ENCODE measurements at places on chromosomes 11 and 22.

- no peak for DNase-seq
Observed at GRCh38 chr22:42365111-42365865, 66.9 kb downstream of the NFAM1 start.

- DNase-seq = no peak
Observed at GRCh38 chr22:43483669-43484068, 71.9 kb downstream of the MPPED1 start.

- DNase-seq = no peak
Observed at GRCh38 chr11:120104041-120104565, 33.8 kb downstream of the TRIM29 start.

GRCh38 chr11:94151903-94152677 is 23.4 kb downstream of the PANX1 start:
- DNase-seq = no peak

DNA sequence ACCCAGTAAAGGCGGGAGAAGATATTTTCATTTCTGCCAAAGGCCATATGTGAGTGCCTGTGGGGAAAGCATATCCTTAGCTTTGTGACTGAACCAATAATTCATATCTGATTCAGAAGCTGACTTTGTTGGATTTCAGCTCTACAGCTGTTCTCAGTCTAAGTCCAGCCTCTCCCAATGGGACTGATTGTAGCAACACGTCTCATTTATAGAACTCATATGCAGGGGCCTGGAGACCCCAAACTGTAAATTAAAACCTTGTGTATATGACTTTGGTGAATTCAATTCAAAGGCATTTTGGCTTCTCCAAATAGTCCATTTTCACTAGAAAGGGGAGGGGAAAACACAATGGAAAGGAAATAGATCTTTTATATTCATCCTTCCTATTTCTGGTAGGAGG is 250.4 kb upstream of the SORL1-AS1 start:
- no peak for DNase-seq

- DNase-seq = no peak
Observed at GRCh38 chr11:72576661-72577060, 97.6 kb downstream of the PDE2A start.

DNA sequence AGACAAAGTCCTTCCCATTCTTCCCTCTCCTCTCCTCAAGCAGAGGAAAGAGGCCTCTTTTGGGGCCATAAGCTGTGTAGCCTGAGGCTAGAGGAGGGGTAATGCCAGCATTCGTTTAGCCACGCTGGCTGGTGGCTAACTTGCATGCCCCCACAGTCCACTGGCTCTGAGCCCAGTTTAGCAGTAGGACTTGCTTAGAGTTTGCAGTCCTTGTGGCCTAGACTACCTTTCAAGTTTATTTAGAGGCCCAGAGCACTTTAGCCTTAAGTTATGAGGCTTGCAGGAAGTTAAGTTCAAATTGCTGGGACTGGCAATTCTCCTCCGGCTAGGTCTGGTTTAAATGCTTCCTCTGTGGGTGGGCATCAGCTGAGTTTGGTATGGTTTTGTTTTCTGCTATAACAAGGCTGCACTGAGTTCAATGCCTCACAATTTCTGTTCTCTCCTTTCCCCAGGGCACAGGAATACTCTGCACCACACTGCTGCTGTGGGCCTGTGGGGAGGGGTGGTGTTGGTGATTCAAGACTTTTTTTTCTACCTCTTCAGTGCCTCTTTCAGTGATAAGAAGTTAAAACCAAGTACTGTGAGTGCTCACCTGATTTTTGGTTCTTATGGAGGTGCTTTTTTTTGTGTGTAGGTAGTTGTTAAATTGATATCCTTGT is 281.0 kb upstream of the C11orf87 start:
- DNase-seq = no peak

DNA sequence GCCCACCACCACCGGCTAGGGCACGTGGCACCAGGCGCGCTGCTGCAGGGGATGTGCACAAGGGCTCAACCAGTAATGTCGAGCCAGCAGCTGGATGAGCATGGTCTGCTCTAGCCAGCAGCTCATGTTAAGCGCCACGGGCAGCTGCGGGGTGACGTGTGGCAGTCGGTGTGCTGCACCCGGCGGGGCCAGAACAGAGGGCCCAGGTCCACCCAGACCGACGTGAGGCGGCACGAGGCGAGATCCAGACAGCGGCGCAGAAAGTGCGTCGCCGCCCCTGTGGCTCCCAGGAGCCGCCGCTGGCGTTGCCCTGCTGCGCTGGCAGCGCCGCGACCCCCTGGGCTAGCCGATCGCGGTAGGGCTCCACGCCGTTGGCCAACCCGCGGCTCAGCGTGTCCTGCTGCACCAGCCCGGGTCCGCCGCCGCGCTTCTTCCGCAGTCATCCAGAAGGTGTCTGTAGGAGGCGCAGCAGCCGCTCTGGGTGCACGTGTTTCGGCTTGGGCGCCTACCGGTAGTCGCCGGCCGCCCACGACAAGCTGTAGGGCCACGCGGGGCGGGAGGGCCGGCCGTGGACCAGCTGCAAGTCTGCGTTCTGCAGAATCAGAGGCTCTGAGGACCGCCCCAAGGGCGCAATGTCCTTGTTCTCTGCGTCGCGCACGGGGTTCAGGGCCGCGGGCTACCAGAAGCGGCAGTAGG is 4.6 kb upstream of the GALR3 start:
- peak; percentile 91 for DNase-seq

- DNase-seq = no peak
Observed at GRCh38 chr11:8381343-8381742, 117.7 kb upstream of the LMO1 start.

- no peak for DNase-seq
Observed at GRCh38 chr11:120217941-120218694, 7.3 kb downstream of the OAF start.

- DNase-seq = no peak
Observed at GRCh38 chr22:32687801-32688200, 113.7 kb upstream of the TIMP3 start.

Measured in spleen (tissue), 13 donors.